ENCODE measurements at places on chromosomes 2 and 18.

GRCh38 chr2:201273330-201273983, 13.1 kb downstream of the CASP8 start:
- DNase-seq = no peak

- DNase-seq = no peak
These were observed 273.6 kb downstream of the PAX3 start for GRCh38 chr2:222024932-222025880.

- no peak for DNase-seq
These were observed 47.0 kb downstream of the CXCR4 start for GRCh38 chr2:136070913-136071312.

DNA sequence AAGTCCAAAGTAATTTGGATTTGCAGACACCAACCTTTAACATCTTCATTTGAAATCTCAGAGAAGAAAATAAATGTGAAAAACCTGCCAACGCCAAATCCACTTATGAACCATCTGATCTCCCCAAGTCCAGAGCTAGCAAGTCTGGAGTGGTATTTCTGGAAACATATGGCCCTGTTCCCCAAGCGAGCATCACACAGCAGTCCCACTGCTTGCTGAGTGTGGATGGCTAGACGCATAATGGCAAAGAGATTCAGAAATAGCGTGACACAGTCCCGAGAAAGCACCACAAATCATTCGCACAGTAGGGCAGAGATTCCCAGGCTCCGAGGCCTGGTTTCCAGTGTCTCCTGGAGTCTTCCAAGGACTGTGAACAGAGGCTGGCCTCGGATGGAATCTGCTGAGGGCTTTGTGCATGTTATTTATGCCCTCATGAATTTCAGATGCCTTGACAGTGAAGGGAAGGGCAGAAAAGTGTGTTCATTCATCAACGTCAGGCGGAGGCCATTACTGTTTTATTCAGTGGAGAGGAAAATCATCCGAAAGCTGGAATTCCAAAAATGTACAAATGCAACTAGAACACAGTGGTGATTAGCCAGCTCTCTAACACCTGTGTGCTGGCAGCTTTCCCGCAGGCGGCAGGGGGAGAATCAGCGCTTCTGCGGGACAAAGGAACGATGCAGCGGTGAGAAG, 417.0 kb downstream of the EIPR1 start:
- DNase-seq = no peak

DNA sequence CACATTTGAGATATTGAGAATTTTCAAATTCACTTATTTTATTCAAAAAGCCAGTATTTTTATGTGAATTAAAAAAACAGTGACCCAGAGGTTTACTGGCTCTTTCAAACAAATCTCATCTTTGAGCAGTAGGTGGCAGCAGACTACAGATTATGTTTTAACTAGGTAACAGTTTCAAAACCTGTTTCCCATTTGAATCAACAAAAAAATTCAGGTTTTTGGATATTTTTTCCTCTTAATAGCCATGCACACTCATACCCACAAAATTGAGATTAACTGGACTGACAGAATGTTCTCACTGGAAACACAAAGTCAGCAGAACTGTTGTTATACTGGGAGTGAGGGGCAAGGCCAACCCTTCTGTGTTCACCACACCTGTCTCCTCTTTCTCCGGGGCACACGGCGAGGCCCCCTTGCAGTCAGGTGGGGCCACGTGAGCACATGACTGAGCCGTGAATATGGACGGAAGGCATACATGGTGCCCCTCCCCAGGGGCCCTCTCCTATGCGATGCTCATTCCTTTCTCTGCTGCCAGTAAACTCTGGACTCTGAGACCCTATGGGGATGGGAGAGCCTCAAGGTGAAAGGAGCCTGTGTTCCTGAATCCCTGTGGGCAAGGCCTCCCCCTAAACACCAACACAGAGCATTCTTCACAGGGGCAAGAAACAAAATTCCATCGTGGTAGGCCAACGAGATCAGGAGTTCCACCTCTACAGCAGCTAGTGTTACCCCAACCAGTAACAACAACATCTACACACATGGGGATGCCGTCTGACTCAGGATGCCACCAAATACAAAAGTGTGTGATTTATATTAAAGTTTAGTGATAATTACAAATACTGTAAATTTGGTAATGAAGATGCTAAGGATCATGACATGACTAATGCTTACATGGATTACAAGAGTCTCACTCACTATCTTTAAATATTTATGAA, 80.4 kb downstream of the LPIN2 start:
- DNase-seq = no peak

DNA sequence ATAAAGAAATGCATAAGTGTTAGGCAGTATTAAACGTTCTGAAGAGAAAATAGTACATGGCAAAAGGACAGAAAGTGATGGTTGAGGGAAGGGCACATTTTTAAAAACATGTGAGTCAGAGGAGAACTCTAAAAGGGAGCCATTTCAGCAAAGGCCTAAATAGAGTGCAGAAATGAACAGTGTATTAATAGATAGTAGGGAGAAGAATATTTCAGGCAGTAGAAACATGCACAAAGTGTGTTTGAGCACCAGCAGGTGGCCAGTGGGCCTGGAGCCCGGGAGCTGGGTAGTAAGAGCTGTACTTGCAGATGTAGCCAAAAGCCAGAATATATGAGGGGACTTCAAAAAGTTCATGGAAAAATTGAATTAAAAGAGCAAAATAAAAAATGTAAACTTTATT, 288.1 kb upstream of the FIGN start:
- DNase-seq = no peak

GRCh38 chr2:104654811-104655210, 199.1 kb upstream of the POU3F3 start:
- no peak for DNase-seq
